ENCODE measurements at places on chromosomes 1 and 21.

GRCh38 chr1:9993561-9994075, 3.4 kb upstream of the RBP7 start:
- H3K4me3 ChIP-seq = no peak overlapping the region
- H3K27me3 ChIP-seq = no peaks in the 10 kb centered on the region
- H3K27ac ChIP-seq = no peak overlapping the region

DNA sequence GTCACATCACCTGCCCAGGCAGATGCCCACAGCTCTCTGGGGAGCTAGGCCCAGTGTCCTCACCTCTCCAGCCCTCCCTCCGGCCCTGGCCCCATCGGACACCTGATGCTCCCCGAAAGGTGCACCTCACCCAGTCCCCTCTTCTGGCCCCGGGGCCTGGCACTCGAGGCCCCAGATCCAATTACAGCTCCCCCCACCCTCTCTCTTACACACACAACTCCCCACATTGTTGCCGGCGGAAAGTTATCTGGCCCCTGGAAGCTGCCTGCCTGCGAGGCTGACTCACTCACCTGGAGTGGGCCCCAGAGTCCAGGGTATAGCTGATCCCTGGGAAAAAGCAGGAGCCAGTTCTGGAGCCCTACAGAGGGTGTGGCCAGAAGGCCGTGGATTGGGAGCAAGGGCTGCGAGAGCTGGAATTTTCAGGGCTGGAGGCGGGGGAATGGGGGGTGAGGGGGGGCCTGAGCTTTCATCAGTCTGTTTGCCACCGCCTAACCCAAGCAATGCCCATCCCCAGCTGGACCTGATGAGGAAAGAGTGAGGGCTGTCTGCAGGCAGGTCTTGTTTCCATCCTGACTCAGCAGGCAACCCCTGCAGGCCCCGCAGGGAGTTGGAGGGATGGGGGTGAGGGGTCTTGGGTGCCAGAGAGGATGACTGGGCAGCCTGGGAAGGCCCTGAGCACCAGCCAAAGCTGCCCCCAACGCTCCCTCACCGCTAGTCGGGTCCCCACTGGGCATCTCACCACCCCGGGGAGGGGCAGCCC, 948 bp downstream of the FBXO2 start:
- DNase-seq = no peak
- peaks cover 5% of the 10 kb centered on the region for H3K4me1 ChIP-seq
- H3K27me3 ChIP-seq = no peaks in the 10 kb centered on the region
- peaks cover 5% of the 10 kb centered on the region for H3K36me3 ChIP-seq
- H3K4me3 ChIP-seq = no peak overlapping the region
- H3K27ac ChIP-seq = no peak overlapping the region

DNA sequence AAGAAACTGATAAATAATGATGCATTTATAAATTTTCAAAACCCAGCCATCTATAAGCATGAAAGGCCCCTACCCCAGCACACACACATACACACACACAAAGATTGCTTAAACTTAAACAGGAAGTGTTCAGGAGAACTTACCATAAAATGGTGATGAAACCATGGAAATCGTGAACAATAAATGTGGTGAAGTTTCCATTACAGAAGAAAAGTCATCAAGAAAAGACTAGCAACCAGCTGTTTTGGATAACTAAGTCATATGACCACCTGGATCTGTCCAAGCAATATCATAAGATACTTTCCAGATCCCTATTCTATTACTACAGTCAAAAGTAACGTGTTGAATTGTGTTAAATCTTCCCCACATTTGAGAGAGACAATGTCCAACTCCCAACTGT, 24.1 kb downstream of the RGS5 start:
- no peaks in the 10 kb centered on the region for H3K4me1 ChIP-seq
- no peak for DNase-seq
- no peak overlapping the region for H3K27ac ChIP-seq
- no peaks in the 10 kb centered on the region for H3K36me3 ChIP-seq

DNA sequence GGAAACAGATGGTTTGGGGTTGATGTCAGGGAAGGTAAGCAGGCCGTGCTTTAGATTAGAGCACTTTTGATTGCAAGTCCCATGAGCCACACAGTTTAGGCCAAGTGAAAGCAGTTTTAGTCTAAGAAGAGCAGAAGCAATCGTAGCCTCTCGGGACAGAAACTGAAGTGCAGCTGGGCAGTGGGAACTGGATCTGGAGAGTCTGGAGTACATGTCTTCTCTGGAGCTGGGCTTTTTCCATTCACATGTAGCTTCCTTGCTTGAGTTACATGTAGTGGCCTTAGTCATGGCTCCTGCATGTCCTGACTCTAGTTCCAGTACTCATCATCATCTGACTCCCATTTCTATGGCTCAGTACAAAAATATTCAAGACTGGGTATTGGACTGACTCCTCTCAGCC, 16.7 kb downstream of the CAMTA1 start:
- DNase-seq = no peak
- no peaks in the 10 kb centered on the region for H3K27me3 ChIP-seq
- H3K4me3 ChIP-seq = no peak overlapping the region
- no peak overlapping the region for H3K27ac ChIP-seq
- H3K4me1 ChIP-seq = peaks cover 8% of the 10 kb centered on the region

DNA sequence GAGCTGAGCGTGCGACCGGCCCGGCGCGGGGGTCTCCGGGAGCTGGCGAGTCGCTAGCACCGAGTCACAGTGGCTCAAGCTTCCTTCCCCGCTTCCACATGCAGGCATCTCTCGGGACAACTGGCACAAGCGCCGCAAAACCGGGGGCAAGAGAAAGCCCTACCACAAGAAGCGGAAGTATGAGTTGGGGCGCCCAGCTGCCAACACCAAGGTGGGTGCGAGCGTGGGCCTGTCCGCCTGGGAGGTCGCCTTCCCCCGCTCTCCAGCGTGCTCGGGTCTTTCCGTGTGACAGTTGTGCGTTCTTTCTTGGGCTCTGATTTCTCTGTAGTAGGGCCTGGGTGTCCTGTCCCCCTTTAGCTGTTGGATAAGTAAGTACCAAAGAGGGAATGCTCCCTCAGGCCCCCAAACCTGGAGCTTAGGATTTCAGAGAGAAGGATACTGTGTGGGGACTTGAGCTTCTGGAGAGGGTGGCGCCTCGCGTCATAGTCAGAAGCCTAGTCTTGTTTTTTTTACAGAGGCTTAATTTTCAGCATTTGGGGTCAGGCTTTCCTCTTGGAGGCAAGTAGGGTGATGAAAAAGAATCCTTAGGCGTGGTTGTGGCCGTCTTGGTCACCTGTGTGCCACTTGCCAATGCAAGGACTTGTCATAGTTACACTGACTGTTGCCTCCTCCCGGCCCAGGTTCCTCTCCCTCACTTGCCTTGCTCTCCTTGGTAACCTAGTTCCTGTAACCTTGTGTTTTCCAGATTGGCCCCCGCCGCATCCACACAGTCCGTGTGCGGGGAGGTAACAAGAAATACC, 790 bp downstream of the RPS8 start:
- H3K4me3 ChIP-seq = peak overlapping the region; percentile 73
- peak overlapping the region; percentile 92 for H3K27ac ChIP-seq
- H3K27me3 ChIP-seq = no peaks in the 10 kb centered on the region
- H3K4me1 ChIP-seq = peaks cover 13% of the 10 kb centered on the region
- no peak for DNase-seq
- H3K36me3 ChIP-seq = peaks cover 8% of the 10 kb centered on the region

- peaks cover 25% of the 10 kb centered on the region for H3K4me1 ChIP-seq
- no peak overlapping the region for H3K27ac ChIP-seq
Measured at GRCh38 chr1:174872615-174873058, 127.1 kb upstream of the CACYBP start.

DNA sequence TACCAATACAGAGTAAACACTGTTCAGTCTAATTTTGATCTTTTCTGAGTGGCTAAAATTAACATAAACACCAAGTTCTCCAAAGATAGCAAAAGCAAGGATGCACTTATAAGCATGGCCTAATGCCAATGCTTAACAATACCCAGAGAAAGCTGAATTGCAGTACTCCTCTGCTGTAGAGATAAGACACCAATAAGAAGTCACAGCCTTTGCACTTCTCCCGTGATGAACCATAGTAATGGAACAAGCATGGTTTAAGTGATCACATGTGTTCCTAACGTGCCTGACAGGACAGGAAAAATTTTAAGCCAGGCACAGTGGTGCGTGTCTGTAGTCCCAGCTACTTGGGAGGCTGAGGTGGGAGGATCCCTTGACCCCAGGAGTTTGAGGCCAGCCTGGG, 5.6 kb downstream of the PRDX1 start:
- no peak for DNase-seq
- H3K27me3 ChIP-seq = no peaks in the 10 kb centered on the region
- no peak overlapping the region for H3K4me3 ChIP-seq
- H3K27ac ChIP-seq = no peak overlapping the region

GRCh38 chr1:44860331-44860730, 17.3 kb upstream of the PTCH2 start:
- peaks cover 8% of the 10 kb centered on the region for H3K4me1 ChIP-seq
- peaks cover 5% of the 10 kb centered on the region for H3K36me3 ChIP-seq
- H3K27ac ChIP-seq = no peak overlapping the region

GRCh38 chr1:207752456-207752998, 673 bp downstream of the CD46 start:
- H3K27ac ChIP-seq = peak overlapping the region; percentile 86
- peaks cover 11% of the 10 kb centered on the region for H3K4me1 ChIP-seq
- peak overlapping the region; percentile 84 for H3K4me3 ChIP-seq
- DNase-seq = no peak

DNA sequence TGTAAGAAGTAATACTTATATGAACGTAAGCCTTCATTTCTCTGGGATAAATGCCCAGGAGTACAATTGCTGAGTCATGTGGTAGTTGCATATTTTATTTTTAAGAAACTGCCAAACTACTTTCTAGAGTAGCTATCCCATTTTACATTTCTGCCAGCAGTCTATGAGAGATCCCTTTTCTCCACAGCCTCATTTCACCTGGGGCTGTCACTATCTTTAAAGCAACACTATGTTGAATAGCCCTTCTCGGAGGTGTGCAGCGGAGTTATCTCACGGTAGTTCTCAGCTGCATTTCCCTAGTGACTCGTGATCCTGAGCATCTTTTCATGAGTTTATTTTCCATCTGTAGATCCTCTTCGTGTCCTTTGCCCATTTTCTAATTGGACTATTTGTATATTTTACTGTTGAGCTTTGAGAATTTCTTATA, 93.4 kb downstream of the ADARB1 start:
- no peak overlapping the region for H3K27ac ChIP-seq
- H3K4me3 ChIP-seq = no peak overlapping the region
- H3K36me3 ChIP-seq = no peaks in the 10 kb centered on the region
- DNase-seq = no peak
- H3K4me1 ChIP-seq = no peaks in the 10 kb centered on the region
- H3K27me3 ChIP-seq = no peaks in the 10 kb centered on the region

DNA sequence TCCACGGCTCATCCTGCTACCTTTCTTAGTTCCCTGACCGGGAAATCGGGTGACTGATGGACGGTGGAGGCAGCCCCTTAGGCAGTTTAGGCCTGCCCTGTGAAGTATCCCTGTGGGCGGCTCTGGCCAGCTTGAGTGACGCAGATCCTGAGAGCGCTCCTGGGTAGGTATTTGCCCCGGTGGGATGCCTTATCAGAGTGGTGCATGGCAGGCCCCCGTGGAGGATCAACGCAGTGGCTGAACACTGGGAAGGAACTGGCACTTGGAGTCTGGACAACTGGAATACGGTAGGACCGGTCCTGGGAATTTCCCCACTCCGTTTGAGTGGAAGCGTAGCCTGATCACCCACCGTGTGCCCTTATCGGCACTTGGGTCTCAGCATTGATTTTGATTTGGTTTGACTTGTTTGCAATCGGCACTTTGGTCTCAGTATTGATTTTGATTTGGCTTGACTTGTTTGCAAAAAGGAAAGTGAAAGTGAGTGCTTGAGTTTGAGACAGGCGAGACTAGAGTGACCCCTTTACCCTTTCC, 15.2 kb downstream of the PLA2G2F start:
- DNase-seq = no peak
- no peak overlapping the region for H3K27ac ChIP-seq
- H3K27me3 ChIP-seq = no peaks in the 10 kb centered on the region
- H3K36me3 ChIP-seq = no peaks in the 10 kb centered on the region

DNA sequence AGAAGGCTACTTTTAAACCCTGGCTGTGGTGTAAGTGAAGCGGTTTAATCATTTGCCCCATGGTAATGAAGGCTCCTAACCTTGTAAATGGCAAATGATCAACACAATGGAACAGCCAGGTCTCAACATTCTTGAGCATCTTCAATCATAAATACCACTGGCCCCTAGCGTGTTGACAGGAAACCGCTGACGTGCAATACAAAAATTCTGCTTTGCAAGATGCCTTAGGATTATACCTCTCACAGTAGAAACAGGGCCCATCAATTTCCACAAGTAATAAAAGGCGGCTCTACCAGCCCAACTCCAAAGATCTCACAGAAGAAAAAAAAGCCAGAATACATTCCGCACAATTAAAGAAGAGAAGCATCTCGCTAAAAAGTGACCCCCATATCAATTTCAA, 32.8 kb downstream of the LGALS8 start:
- H3K36me3 ChIP-seq = peaks cover 14% of the 10 kb centered on the region
- no peaks in the 10 kb centered on the region for H3K4me1 ChIP-seq
- no peak overlapping the region for H3K27ac ChIP-seq
- no peaks in the 10 kb centered on the region for H3K27me3 ChIP-seq
- DNase-seq = no peak

DNA sequence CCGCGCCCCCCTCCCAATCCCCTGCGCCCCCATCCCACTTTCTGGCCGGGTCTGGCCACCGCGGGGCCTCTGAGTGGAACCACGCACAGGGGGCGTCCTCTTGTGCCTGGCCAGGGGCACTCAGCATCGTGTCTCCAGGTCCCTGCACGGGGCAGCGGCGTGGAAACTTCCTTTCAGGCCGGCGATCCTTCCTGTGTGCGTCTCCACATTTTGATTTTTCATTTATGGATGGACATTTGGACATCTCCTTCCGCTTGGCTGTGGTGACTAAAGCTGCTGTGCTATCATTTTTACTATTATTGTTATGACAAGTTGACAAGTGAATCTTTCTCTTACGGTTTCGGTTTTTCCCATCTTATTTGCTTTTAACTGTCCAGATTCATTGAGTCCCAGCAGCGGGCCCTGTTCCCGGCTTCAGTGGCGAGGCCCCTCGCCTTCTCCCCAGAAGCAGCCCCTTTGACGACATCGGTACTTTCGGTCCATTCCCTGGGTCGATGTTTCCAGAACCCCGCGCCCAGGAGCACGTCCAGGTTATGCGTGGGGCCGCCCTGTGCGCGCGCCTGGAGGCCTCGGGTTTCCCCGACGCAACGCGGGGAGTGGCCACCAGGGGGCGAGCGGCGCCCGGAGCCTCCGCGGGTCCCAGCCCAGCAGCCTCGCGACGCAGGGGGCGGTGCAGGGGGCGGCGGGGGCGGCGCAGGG, 12.4 kb upstream of the SLC19A1 start:
- H3K36me3 ChIP-seq = no peaks in the 10 kb centered on the region
- peak overlapping the region; percentile 78 for H3K4me3 ChIP-seq
- DNase-seq = peak; percentile 23
- peaks cover 30% of the 10 kb centered on the region for H3K4me1 ChIP-seq
- H3K27ac ChIP-seq = peak overlapping the region; percentile 67
- no peaks in the 10 kb centered on the region for H3K27me3 ChIP-seq

GRCh38 chr1:91759076-91759475, 126.9 kb downstream of the TGFBR3 start:
- H3K27me3 ChIP-seq = no peaks in the 10 kb centered on the region
- DNase-seq = no peak
- H3K4me1 ChIP-seq = peaks cover 3% of the 10 kb centered on the region

Data from GM12878 (cell line).